ENCODE measurements at places on chromosomes 3 and 15.

- DNase-seq, result peak; percentile 89
These were observed 768.5 kb upstream of the CFAP20DC start for GRCh38 chr3:59818033-59818918.

DNA sequence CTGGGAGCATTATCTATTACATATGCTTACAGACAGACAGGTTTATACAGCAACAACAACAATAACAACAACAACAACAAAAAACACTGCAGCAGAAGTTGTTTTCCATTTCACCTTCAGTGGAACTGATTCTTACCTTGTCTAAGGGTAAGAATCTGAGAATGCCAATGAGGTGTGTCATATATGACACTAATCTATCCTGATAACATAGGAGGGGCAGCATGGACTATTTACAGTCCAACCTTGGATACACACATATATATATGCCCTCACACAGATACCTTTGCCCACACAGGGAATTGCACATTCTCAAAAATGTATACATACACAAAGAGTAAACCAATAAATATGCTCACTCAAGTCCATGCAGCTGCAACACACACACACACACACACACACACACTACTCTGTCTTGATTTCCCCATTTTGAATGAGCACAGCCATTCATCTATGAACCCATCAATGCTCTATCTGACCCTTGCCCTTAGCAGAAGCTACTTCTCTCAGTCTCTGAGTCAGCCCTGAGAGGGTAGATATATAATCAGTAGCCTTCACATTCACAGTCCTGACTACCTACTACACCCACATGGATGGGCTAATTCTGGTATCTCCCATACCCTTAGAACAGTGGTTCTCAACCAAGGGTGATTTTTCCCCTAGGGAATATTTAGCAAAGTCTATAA is 9.7 kb upstream of the TRANK1 start:
- no peak for DNase-seq

GRCh38 chr15:31469786-31470525 is 143.3 kb downstream of the KLF13 start:
- no peak for DNase-seq

- DNase-seq, result no peak
These were observed 55.2 kb downstream of the ARNT2 start for GRCh38 chr15:80459380-80459779.

DNA sequence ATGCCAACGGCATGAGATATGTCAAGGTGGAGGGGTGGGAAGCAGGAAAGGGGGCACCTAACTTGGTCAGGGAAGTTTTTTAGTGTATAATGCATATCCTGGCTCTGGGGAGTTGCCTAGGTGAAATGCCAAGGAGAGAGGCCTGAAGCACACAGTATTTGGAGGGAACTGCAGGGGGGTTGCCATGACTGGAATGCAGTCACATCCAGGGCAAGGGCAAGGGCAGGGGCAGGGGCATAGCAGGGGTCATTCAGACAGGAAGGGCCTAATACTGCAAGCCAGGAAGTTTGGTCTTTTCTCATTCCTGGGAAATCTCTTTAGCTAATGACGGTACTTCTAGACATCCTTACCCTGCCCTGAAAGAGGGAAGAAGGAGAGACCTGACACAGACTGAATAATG is 60.5 kb downstream of the MYRIP start:
- no peak for DNase-seq

DNA sequence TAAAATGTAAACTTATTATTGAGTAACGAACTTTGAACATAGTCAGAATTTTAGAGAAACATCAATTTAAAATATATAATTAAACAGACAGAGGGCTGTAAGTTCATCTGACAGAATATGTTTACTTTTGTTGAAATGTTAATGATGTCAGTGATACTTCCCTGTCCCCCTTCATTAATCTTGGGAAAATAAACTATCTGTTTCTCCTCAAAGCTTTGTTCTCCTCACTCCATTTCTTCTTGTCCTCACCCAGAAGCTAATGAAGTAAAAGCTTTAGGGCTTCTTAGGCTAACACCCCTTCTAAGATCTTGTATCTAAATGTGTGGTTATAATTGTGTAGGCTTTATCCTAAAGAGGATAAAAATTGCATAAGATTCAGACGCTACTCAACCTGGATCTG is 1031.8 kb downstream of the FHIT start:
- no peak for DNase-seq

DNA sequence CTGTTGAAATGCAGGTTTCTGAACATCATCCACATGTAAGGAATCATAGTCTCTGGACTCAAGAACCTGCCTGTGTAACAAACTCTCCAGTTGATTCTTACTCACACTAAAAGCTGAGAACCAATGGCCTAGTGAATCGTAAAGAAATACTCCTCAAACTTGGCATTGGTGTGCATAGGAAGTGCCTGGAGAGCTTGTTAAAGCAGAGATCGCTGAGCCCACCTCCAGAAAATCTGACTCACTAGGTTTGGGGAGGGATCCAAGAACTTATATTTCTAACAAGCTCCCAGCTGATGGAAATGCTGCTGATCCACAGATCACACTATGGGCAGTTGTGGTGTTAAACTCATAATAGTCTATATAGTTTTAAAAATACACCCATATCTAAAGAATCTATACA is 55.8 kb upstream of the LMCD1 start:
- DNase-seq, result no peak

- DNase-seq, result no peak
These were observed 152.9 kb downstream of the XXYLT1 start for GRCh38 chr3:195117978-195118581.

- DNase-seq, result no peak
These were observed 123.6 kb upstream of the GALNT15 start for GRCh38 chr3:16050641-16051467.

GRCh38 chr3:131082871-131083863 is 56.5 kb downstream of the NEK11 start:
- DNase-seq, result no peak

DNA sequence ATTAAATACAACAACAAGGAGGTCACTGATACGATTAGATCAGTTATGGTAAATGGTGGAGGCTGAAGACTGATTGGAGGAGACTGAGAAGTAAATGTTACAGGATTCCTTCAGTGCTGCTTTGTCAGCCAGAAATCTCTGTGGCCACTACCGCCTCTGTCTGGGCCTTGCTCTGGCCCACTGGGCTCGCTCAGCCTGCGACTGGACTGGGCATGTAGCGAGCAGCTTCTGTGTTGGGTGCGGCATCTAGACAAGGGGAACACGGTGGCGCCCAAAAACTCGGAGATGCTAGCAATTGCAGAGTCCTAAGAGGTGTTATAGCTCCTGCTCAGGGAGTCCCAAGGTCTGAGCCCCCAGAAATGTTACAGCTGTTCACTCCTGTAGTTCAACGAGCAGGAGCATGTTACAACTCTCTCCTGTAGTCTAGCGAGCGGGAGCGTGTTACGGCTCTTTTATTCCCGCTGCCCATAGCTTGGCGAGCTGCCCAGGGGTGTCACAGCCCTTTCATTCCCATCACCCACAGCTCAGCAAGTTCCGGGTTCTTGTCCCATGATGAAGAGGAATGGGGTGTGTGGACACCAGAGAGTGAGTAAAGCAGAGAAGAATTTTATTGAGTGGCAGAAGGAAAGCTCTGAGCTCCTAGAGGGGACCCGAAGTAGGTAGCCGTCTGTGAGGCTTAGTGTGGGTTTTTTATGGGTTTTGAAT is 24.7 kb downstream of the SLC15A2 start:
- DNase-seq, result no peak

GRCh38 chr3:40899286-40899712 is 300.0 kb upstream of the CTNNB1 start:
- DNase-seq, result no peak

DNA sequence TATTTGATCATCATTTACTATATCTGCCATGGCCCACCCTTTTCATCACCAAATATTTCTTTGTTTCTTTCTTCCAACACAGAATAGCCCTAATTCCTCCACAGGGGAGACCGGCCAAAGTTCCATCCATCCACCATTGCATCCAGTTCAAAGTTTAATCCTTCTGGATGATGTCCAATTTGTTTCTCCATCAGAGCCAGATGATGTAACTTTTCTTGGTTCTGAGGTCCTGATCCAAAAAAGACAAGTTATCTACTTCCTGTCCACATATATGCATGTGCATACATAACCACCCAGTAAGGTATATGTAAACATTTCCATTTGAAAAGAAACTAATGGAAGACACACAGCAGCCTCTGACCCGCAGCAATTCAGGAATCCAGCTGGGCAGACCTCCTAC is 237.3 kb downstream of the SHOX2 start:
- DNase-seq, result no peak

DNA sequence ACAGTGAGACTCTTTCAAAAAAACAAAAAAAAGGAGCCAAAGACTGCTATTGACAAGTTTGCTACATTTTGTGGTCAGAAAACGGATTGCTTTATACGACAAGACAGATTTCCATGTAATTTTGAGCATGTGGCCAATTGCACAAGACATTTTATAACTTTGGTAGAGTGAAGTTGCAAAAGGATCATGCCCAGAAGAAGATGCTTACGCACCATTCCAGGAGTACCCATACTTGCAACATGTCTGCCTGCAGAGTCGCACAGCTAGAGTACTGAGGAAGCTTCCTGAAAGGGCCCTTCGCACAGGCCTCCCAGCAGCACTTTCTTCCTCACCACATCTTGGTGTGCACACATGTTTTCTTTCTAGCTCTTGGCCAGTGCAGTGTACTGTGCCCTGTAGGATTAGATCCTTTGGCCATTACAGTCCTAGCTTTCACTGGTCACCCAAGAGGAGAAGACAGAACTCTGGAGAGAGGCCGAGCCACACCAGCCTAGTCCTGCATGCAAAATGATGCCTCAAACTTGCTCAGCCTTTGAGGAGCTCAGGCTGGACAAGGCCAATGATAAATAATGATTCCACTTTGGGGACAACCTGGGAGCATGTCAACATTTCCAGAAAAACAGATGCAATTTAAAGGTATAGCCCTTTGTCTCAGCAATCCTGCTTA is 11.7 kb downstream of the CHDH start:
- DNase-seq, result no peak

All from aorta (tissue), 5 donors.